ENCODE measurements at places on chromosomes 3 and 15.

GRCh38 chr15:26831951-26832350 is 34.9 kb upstream of the GABRA5 start:
- DNase-seq, result no peak

- no peak for DNase-seq
Observed at GRCh38 chr15:26630857-26631256, 142.0 kb downstream of the GABRB3 start.

GRCh38 chr15:70308011-70308734 is 210.5 kb upstream of the TLE3 start:
- DNase-seq, result no peak

GRCh38 chr3:5729852-5730251 is 542.3 kb downstream of the EDEM1 start:
- DNase-seq, result no peak

- no peak for DNase-seq
Observed at GRCh38 chr3:71964170-71964569, 179.2 kb upstream of the PROK2 start.

- DNase-seq, result no peak
Observed at GRCh38 chr3:188792793-188793192, 379.0 kb upstream of the TPRG1 start.

DNA sequence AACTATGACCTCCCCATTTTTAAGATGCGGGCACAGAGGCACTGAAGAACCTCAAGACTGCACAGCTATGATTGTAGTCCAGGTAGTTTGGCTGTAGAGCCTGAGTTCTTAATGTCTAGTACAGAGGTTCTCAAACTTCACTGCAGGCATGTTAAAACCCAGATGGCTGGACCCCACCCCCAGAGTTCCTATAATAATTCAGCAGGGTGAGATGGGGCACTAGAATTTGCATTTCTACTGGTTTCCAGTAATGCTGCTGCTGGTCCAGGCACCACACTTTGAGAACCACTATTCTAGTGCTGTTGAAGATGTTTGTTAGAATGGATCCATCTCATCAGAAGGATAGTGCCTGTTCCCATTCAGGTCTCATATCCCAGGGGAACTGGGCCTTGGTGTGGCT is 274.9 kb downstream of the ABHD5 start:
- no peak for DNase-seq

- DNase-seq, result no peak
Observed at GRCh38 chr15:49697121-49697520, 76.3 kb downstream of the DTWD1 start.

DNA sequence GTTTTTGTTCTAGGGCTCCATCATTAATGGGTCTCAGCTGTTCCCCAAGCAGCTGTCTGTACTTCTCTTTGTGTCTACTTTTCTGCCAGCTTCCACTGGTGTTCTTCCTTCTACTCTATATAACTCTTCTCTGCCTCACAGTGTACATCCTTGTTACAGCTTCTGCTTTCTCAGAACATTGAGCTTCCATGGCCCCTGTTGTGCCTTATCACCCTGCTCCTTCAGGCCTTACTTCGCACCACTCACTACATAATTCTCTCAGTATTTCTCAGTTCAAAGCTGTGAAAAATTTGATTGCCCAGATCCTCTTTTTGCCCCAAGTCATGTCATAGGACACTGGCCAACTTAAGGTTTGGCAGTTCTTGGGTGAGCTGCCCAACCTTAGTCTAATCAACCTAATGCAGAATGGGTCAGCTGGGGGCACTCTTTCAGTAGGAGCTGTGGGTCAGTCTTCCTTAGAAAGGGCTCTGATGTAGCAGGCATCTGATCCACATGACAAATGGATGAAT is 28.9 kb downstream of the CSTA start:
- no peak for DNase-seq

- DNase-seq, result no peak
Observed at GRCh38 chr3:87793337-87793877, 265.4 kb downstream of the CGGBP1 start.

- DNase-seq, result no peak
Observed at GRCh38 chr3:124777762-124778470, 47.7 kb downstream of the UMPS start.

DNA sequence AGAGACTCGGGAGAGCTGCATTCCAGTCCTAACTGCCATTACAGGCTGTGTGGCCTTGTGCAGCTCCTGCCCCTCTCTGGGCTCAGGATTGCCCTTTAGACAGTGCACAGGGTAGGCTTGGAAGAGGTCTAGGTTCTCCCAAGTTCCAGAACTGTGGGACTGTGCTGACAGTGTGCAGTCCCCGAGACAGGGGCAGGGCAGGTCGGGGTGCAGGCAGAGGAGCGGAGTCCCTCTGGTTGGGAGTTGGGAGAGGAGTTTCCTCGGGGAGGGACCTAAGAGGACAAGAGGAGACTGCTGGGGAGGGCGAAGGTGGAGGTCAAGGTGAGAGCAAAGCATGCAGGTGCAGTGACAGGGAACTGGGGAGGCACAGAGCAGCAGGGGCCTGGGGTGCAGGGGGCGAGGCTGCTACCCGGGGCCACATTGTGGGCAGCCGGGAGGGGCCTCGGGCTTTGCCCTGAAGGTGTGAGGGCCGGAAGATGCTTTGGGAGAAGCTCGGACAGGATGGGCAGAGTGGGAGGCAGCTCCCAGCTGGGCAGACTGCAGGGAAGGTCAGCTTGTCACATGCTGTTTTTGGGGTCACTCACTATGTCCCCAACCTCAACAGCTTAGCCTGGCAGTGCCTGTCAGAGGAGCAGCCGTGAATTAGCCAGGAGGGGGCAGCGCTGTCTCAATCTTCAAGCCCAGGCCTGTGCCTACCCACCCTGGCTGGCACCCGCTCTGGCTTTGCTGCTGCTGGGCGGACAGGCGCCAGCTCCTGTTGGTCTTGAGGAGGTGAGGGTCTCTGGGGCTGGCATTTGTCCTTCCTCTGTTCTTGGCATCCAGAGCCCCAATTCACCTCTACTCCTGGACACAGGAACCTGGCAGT is 15.4 kb upstream of the CSPG4 start:
- peak; percentile 17 for DNase-seq

- no peak for DNase-seq
Observed at GRCh38 chr3:113096188-113096892, 105.6 kb downstream of the GTPBP8 start.

DNA sequence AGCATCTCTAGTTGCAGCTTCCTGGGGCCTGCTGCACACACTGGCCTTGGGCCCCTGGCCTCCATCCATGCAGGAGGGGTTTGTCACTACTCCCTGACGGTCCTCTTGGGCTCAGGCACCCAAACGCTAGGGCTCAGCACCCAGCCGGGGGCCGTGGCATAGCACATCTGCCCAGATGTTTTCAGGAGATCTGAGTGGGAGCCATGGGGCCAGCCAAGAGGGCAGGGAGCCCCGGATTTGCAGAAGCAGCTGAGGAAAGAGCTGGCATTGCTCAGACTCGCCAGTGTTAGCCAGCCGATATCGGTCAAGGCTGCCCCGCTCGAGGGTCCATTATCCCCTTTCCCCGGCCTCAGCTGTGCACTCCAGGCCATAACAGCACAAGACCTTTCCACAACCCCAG is 1.5 kb upstream of the ALDH1A3 start:
- no peak for DNase-seq

DNA sequence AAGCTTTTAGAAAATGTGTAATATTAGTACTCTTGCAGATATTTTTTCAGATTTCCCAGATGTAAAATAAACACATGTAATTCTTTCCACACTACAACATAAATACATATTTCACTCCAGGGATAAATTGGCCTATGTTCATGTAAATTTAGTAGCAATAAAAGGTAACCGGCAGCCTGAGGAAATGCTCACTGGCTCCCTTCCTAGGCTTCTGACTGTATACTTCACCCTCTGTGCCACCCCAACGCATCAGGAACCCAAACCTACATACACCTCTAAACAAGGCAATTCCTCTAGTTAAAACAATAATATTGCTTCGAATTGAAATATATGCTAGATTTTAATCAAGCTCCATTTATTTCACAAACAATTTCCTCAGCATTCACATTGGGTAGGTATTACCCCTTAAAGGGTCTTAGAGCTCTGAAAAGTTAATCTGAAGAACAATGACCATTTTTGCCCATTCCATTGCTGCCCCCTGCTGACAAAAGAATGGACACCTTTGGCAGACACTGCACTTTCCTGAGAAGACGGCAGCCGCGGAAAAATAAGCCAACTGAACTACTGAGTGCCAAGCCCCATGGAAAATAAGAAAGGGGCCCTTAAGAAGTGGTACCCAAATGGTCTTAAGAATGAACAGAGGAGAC is 212.5 kb downstream of the OSBPL10 start:
- peak; percentile 1 for DNase-seq

DNA sequence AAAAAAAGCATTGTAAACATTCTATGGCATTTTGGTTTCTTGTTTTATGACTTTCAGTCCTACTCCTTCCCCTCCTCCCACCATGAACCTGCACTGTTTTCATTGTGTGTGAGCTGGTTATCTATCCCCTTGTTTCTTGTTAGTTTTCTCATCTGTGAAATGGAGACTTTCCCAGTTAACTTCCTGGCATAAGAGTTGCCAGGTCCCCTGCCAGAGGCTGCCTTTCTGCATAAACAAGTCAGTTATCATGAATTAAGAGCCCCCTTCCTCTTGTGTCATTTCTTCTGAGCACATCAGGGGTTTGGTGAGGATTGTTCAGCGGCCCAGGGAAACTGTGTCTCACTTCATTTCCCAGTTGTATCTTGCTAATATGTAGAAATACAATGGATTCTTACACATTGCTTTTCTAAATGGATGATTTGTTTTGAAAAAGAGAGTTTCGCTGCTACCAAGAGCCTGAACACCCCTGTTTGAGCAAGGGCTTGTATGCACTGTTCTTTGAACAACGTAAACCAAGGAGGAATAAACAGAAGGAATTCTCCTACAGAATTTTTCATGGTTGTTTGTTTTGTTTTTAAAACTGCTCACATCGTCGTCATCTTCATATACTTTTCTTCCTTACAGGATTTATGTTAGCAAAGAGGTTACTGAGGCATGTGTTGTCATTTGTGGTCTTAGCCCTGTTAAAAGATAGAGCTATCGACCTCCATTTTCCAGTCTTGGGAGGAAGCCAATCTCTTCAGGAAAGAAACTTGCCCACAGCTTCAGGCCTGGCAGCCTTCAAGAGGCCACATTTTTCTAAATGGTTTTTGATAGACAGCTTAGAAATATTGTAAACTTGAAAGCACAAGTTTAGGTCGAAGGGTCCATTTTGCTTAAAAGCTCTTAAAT is 144.6 kb upstream of the IL12A start:
- DNase-seq, result no peak

DNA sequence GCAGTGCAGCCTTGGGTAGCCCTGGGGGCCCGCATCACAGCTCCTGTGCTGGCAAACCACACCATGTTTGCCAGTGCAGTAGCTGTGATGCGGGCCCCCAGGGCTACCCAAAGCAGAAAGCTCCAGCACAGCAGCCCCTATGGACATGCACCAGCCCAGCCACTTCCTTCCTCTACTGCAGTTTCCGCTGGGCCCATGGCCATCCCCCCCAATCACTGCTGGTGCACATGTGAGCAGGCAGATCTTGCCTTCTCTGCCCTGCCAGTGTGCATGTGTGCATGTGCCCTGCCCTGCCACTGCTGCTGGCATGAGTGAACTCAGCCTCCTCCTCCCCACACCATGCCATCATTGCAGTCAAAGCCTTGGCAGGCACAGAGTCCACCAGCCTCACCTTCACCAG is 20.1 kb upstream of the MINAR1 start:
- no peak for DNase-seq

- no peak for DNase-seq
Observed at GRCh38 chr15:73010154-73011152, 41.8 kb upstream of the NEO1 start.

DNA sequence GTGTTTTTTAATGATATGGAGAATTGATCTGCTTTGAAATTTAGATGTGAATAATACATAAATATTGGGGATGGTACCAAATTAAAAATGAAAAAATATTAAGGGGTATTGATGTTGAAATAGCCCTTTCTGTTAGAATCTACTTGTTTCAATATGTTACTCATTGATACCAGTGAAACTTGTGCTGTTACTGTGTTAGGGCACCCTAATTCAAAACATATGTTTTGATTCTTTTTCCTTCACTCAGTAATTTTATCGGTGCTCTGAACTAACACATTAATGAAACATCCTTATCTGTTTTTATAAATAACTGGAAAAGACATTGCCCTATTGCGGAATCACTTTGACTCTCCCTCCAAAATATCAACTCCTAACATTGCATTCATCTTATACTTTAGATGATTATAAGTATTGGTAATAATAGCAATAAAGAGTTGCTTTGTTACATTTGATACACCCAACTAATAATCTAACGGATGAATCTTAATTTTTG is 52.0 kb upstream of the CCNB2 start:
- no peak for DNase-seq

All from activated naive CD4-positive, alpha-beta T cell (primary cell).